ENCODE measurements at places on chromosomes 7 and 10. TPM values are rescaled to one million over a fixed set of nuclear protein-coding genes. Genes with fewer than 3 reads are reported as not detected.
A peak's percentile ranks its signal among the peaks of the same experiment; 100 is the strongest.

WEE2 gene
- total RNA-seq = not detected

TRIM50 gene
- not detected for total RNA-seq

BLNK gene
- not detected for total RNA-seq

CYP26C1 gene
- total RNA-seq = 0.37 TPM

CLRN3 gene
- total RNA-seq = not detected

UBTD1 gene
- total RNA-seq = 6.5 TPM

MBLAC1 gene
- 2.1 TPM for total RNA-seq

- H3K4me1 ChIP-seq = peaks cover 13% of the 10 kb centered on the region
- H3K27me3 ChIP-seq = no peaks in the 10 kb centered on the region
- no peak for DNase-seq
- peaks cover 7% of the 10 kb centered on the region for H3K36me3 ChIP-seq
- H3K4me3 ChIP-seq = no peak overlapping the region
- no peak overlapping the region for H3K27ac ChIP-seq
These were observed 7.4 kb upstream of the PWWP2B start for GRCh38 chr10:132389433-132390169.

GRCh38 chr7:2237109-2237602 is 4.4 kb upstream of the MAD1L1 start:
- H3K36me3 ChIP-seq = peaks cover 6% of the 10 kb centered on the region
- H3K4me3 ChIP-seq = peak overlapping the region; percentile 35
- peaks cover 11% of the 10 kb centered on the region for H3K4me1 ChIP-seq

DNA sequence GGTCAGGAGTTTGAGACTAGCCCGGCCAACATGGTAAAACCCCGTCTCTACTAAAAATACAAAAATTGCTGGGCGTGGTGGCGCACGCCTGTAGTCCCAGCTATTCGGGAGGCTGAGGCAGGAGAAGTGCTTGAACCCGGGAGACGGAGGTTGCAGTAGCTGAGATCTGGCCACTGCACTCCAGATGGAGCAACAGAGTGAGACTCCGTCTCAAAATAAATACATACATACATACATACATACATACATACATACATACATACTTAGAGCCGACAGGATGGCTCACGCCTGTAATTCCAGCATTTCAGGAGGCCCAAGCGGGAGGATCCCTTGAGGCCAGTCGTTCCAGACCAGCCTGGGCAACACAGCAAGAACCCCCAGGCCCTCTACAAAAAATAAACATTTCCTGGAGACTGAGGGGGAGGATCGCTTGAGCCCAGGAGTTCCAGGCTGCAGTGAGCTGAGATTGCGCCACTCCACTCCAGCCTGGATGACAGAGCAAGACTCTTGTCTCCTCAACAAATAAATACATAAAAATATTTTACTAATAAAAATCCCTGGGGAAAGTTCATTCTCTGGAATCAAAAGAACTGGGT is 90.9 kb upstream of the TNRC18 start:
- peak overlapping the region; percentile 100 for H3K4me3 ChIP-seq
- H3K4me1 ChIP-seq = peaks cover 21% of the 10 kb centered on the region
- peaks cover 7% of the 10 kb centered on the region for H3K36me3 ChIP-seq
- peak overlapping the region; percentile 98 for H3K27ac ChIP-seq

- peaks cover 41% of the 10 kb centered on the region for H3K4me1 ChIP-seq
- no peak overlapping the region for H3K27ac ChIP-seq
- DNase-seq = no peak
- H3K27me3 ChIP-seq = no peaks in the 10 kb centered on the region
- peaks cover 24% of the 10 kb centered on the region for H3K36me3 ChIP-seq
- peak overlapping the region; percentile 98 for H3K4me3 ChIP-seq
These were observed 3.6 kb downstream of the YWHAG start for GRCh38 chr7:76354981-76355730.

DNA sequence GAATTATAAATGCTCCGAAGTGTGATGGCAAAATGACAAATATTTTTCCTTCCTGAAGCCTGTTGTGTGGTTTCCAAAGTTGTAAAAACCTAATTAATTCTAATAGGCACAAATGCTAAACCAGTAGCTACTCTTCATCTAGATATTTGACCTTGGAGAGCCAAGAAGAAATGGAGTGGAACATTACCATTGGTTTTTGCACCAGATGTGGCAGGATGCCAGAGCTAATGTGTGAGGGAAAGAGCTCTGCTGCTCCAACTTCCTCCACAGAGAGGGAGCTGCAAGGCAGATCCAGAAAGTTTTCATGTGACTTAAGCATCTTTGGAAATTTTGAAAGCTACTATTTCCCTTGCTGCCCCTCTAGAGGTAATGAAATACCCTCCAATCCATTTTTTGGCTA is 65.1 kb upstream of the HPS1 start:
- H3K4me3 ChIP-seq = no peak overlapping the region
- H3K27ac ChIP-seq = no peak overlapping the region
- H3K4me1 ChIP-seq = peaks cover 11% of the 10 kb centered on the region
- no peaks in the 10 kb centered on the region for H3K27me3 ChIP-seq
- DNase-seq = no peak

TAS2R41 gene
- total RNA-seq = not detected

DNA sequence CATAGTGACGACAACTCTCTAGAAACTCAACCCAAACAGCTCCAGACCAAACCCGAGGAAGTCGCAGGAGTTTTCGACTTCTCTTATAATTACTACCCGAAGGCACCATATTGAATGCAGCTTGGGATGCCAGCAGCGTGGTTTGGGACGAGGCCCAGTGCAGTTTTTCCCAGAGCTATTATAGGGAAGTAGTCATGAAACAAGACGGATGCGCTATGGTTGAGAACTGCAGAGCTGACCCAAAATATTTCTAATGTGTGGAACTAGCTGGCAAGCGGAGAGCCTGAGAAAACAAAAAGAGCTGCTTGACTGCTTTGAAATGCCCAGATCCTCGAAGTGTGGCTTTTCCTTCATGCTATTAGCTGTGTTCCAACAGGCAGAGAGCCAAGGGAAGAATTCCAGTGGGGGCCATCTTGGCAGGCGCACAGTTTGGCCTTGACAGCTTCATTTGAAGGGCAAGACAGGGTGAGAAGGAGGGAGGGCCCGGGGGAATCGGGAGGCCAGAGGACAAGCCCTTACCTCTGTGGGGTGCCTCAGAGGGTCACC is 122.7 kb downstream of the CUL2 start:
- peaks cover 43% of the 10 kb centered on the region for H3K4me1 ChIP-seq
- H3K27me3 ChIP-seq = no peaks in the 10 kb centered on the region
- DNase-seq = no peak
- no peak overlapping the region for H3K27ac ChIP-seq
- H3K36me3 ChIP-seq = no peaks in the 10 kb centered on the region

GRCh38 chr10:74518061-74518460 is 308.3 kb upstream of the KAT6B start:
- no peak overlapping the region for H3K27ac ChIP-seq
- peaks cover 4% of the 10 kb centered on the region for H3K4me1 ChIP-seq
- no peaks in the 10 kb centered on the region for H3K27me3 ChIP-seq

DNA sequence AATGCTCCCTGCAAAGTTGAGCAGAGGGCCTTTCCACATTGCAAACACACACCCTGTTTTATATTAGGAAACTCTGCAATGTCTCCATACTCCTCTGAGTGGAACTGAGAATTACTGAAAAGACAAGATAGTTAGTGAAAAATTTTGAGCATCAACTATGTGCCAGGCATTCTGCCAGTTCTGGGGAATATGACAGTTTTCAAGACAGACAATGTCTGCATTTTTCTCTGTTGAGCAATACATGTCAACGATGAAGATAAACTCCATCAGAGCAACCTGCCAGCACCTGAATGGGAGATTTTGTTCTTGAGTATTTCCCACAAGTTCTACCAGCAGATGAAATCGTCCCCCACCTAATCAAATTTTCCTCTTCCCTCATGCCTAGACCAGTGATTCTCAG is 203.4 kb upstream of the BMPER start:
- no peak for DNase-seq
- H3K4me3 ChIP-seq = no peak overlapping the region
- peaks cover 14% of the 10 kb centered on the region for H3K36me3 ChIP-seq
- no peaks in the 10 kb centered on the region for H3K27me3 ChIP-seq

LRGUK gene
- total RNA-seq = 1.0 TPM

- peaks cover 9% of the 10 kb centered on the region for H3K4me1 ChIP-seq
- no peak overlapping the region for H3K4me3 ChIP-seq
- DNase-seq = peak; percentile 29
- no peak overlapping the region for H3K27ac ChIP-seq
These were observed 346.1 kb upstream of the ANKRD30A start for GRCh38 chr10:36779238-36779846.

HTRA1 gene
- 9.0 TPM for total RNA-seq

DNA sequence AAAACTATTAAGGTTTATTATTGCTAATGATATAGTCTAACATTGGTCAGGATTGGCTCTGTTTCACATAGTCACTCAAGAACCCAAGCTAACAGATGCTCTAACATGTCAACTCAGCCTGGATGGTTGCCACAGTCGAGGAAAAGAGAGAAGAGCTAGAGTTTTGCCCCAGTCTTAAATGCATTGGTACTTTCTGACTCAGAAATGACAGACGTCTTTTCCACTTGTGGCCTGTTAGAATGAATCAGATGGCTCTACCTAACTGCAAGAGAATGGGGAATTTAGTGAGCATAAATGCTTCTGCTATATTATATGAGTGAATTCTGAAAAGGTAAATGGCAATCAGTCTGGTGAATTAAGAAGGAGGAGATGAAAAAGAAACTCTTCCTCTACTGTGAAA is 13.9 kb downstream of the HECTD2 start:
- no peak overlapping the region for H3K4me3 ChIP-seq
- no peak for DNase-seq
- H3K27me3 ChIP-seq = no peaks in the 10 kb centered on the region
- peaks cover 5% of the 10 kb centered on the region for H3K4me1 ChIP-seq

DNA sequence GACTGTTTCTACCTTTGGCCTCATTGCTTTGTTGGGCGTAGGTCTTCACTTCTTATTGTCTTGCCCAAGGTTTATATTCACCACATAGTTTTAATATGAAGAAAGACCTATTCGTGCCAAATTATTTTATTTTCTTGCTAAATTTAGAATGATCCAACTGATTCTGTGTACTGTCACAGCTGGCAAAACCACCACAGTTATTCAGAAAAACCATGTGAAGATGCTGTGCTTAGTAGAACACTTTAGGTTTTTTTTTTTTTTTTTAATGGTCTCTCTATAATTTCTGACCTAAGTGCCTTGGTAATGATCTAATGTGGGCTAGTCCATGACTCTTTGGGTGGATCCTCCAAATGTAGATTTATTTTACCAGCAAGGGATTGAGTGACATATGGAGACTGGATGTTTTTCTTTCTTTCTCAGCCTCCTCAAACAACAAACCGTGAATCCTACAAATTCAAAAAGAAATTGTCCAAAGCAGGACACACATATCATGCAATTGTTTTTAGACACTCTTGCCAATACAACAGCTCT is 243.8 kb downstream of the DYNC1I1 start:
- H3K4me3 ChIP-seq = no peak overlapping the region
- no peaks in the 10 kb centered on the region for H3K36me3 ChIP-seq
- H3K4me1 ChIP-seq = no peaks in the 10 kb centered on the region
- H3K27ac ChIP-seq = no peak overlapping the region
- DNase-seq = no peak
- no peaks in the 10 kb centered on the region for H3K27me3 ChIP-seq

ALOX5 gene
- not detected for total RNA-seq

DNA sequence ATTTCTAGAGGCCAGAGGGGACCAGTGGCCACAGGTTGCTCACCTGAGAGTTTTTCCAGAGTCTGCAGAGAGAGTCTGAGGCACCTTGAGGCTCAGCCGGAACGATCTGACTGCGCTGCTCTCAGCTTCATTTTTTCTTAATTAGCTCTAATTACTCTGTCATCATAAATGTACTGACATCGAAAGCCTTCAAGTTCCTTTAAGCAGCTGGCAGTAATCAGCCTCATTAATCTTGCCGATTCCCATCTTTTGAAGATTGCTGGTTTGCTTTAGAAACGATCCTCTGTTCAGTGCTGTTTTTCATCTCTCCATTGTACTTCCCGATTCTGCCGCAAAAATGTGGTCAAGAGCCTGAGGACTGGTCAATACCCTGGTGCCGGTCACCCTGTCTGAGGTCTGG is 454.7 kb downstream of the TYW1 start:
- no peak overlapping the region for H3K27ac ChIP-seq
- no peak overlapping the region for H3K4me3 ChIP-seq
- H3K4me1 ChIP-seq = peaks cover 11% of the 10 kb centered on the region
- no peak for DNase-seq
- no peaks in the 10 kb centered on the region for H3K27me3 ChIP-seq

- no peak overlapping the region for H3K4me3 ChIP-seq
- peaks cover 4% of the 10 kb centered on the region for H3K4me1 ChIP-seq
- no peak overlapping the region for H3K27ac ChIP-seq
- DNase-seq = no peak
These were observed 162.2 kb downstream of the LRRTM3 start for GRCh38 chr10:67088036-67088435.

PRLHR gene
- not detected for total RNA-seq

DNA sequence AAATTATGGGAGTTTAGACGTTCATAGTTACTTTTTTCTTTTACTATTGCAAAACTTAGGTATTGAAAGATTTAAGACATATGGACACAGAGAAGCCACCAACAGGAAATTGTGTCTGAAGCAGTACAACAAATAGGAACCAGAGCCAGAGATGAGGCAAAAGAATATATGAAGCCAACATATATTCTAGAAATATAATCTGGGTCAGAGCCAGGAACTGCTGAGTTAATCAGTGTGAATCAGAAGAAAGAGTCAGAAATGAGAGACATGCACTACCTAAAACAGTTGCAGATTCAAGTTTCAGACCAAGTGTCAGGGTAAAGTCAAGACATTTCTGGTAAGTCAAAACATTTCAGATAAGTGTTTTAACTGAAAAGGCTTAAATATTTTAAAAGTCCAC is 67.7 kb downstream of the DGKB start:
- no peaks in the 10 kb centered on the region for H3K27me3 ChIP-seq
- H3K4me1 ChIP-seq = peaks cover 3% of the 10 kb centered on the region
- H3K36me3 ChIP-seq = no peaks in the 10 kb centered on the region
- H3K4me3 ChIP-seq = no peak overlapping the region

GSTO2 gene
- total RNA-seq = 0.58 TPM

DNA sequence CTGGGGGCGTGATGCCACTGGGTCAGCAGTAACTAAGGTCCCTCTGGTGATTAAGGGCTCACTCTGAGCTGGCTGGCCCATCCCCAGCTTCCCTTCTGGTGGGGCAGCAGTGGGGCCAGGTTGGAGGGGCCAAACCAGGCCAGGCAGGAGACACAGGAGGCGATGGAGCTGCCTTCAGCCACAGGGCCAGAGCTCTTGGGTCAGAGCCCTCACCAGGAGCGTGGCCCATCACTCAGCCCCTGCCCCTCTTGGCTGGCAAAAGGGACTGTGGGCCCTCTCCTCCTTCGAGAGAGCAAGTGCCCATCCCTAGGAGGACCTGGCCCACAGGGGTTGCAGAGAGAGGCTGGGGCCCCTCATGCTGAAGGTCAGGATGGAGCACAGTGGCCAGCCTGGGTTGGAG is 4.5 kb downstream of the KCNK18 start:
- no peaks in the 10 kb centered on the region for H3K4me1 ChIP-seq
- H3K27ac ChIP-seq = no peak overlapping the region
- H3K27me3 ChIP-seq = no peaks in the 10 kb centered on the region
- no peak for DNase-seq
- no peaks in the 10 kb centered on the region for H3K36me3 ChIP-seq
- H3K4me3 ChIP-seq = no peak overlapping the region

Data from neural crest cell (in vitro differentiated cells).